GM12878 (cell line): ENCODE measurements at places on chromosomes 6 and 20. TPM values are rescaled to one million over a fixed set of nuclear protein-coding genes. Genes with fewer than 3 reads are reported as not detected.

The SMIM28 gene
- not detected in 2 replicates for total RNA-seq

The TAAR9 gene
- total RNA-seq = not detected in 2 replicates

The OR2J3 gene
- total RNA-seq = not detected in 2 replicates

The PAK1IP1 gene
- 25.9 and 26.0 TPM in 2 replicates for total RNA-seq

The PPP1R16B gene
- total RNA-seq = 89.9 and 90.2 TPM in 2 replicates

The FILIP1 gene
- total RNA-seq = 0.43 and 0.54 TPM in 2 replicates

The SRMS gene
- not detected in 2 replicates for total RNA-seq

The SYTL3 gene
- 7.1 and 8.4 TPM in 2 replicates for total RNA-seq
